AML-193 (cell line): ENCODE measurements at places on chromosomes 7 and 10.

DNA sequence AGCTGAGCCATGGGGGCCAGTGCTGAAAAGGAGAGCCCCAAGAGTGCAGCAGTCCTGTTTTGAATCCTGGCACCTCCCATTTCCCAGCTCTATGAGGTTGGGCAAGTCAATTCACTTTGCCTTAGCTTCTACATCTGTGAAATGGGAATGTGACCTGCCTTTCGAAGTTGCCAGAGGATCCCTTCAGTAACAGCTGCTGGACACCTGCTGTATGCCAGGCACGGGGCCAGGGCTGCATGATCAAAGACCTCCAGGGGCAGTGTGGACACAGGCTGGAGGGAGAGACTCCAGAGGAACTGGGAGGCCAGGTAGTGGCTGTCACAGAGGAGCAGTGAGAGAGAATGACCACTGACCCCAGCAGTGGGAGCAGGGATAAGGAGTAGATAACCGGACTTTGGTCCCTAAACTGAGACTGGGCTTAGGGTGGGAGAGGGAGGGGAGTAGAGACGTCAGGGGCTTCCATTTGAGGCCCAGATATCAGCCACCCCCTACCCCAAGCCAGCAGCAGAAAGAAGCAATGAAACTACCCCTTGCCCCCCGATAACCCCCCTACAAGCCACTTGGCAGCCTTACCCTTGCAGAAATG is 45.2 kb downstream of the SRRM3 start:
- DNase-seq: no peak

- no peak for DNase-seq
Observed at GRCh38 chr7:22113041-22113440, 167.3 kb upstream of the CDCA7L start.

- no peak for DNase-seq
Observed at GRCh38 chr10:21737106-21737505, 203.1 kb downstream of the MLLT10 start.

GRCh38 chr7:133310232-133310862 is 57.5 kb downstream of the EXOC4 start:
- DNase-seq: no peak
